Activated CD8-positive, alpha-beta memory T cell treated with anti-CD3 and anti-CD28 coated beads, Interleukin-2, amount 10 ng/mL, durations not matched to agents 7 days and 5 days (primary cell): ENCODE measurements at places on chromosomes 16 and 17. TPM values are rescaled to one million over a fixed set of nuclear protein-coding genes. Genes with fewer than 3 reads are reported as not detected.

Gene SDK2
- total RNA-seq: 3.7 TPM

Gene VASN
- total RNA-seq: not detected

Gene MRPL58
- 53.1 TPM for total RNA-seq

Gene CCL17
- 0.59 TPM for total RNA-seq

Gene TP53TG3
- total RNA-seq: not detected

Gene TP53TG3B
- total RNA-seq: not detected

Gene CIBAR2
- total RNA-seq: not detected
